ENCODE measurements at places on chromosomes 12 and 14.

GRCh38 chr14:41663473-41663850 lies 56.8 kb downstream of the LRFN5 start:
- ATAC-seq, result no peak

- no peak for ATAC-seq
Measured at GRCh38 chr12:59431266-59431665, 164.6 kb upstream of the SLC16A7 start.

- peak; percentile 42 for ATAC-seq
Measured at GRCh38 chr12:31035226-31035625, 38.4 kb upstream of the DDX11 start.

DNA sequence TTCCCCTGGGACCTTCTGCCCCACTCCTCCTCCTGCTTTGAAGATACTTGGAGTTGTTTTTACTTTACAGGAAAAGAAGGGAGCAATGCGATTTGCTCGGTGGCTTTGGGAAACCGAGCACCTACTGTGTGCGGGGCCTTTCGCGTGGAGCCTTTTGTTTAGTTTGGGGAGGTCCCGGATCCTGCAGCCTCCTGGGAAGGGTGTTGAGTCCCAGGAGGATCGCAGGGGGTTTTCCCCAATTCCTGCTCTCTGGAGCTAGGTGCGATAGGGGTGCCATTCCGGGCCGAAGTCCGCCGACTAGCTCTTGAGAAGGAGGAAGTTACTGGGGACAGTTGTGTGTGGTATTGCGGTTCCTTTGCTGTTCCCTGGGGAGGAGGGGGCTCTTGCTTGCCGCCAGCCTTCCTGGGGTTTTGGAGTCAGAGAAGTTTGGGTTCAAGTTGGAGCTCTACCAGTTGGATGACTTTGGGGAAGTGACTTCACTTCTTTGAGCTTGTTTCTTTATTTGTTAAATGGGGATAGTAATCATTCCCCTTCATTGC lies 1.1 kb downstream of the BRI3BP start:
- no peak for ATAC-seq

DNA sequence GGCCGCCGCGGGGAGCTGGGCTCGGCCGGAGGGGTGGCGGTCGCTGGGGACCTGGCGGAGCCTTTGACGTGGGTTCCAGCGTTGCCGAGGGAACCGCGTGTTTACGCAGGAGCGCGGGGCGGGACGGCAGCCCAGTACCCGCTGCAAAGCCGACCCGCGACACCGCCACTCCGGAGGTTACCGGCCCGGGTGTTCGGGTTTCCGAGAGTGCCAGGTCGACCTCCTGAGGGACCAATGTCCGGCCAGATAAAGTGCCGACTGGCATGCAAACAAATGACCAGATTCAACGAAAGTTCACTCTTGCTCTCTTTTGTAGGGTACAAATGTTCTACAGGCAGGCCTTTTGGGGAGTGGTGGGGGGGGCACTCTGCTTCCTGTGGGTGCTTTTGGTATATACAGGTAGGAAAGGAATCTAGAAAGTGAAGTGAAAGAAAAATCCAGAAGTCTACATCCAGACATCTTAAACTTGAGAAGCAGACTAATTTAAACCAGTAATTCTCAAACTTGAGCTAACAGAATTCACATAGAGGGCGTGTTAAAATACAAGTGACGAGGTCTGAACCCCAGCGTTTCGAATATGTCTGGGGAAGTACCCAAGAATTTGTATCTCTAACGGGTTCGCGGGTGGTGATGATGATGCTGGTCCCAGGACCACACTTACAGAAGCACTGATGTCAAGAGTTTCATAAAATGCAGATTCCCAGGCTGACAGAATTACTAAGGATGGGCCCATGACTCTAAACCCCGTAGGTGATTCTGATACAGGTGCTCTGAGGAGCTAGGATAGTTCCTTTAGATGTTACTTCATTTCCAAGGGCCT lies at the start of gene GPR135:
GPR135 (minus strand) TSS at position 65 of the 820 bp plus-strand sequence. CDS start 154 bp downstream, outside the sequence.
- ATAC-seq, result no peak

GRCh38 chr14:31945074-31945613 lies 132.0 kb upstream of the ARHGAP5 start:
- ATAC-seq, result no peak

- ATAC-seq, result no peak
Measured at GRCh38 chr12:118185602-118186397, 49.9 kb downstream of the PEBP1 start.

- ATAC-seq, result peak; percentile 20
Measured at GRCh38 chr14:51929910-51930682, 59.2 kb upstream of the RTRAF start.

DNA sequence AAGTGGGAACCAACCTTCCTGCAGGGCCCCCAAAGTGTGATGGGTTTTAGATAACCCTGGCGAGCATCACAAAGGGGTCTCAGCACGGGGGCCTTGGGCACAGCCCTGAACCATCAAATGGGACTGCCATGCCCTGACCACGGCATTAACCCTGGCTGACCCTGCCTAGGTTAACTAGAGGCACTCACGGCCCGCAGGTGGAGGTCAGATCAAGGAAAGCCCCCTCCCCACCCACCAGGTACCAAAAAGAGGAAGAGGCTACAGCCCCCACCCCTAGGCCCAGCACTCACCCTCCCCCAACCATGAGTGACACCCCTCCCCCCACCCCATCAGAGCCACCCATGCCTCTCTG lies 42.5 kb downstream of the CCNK start:
- no peak for ATAC-seq

GRCh38 chr12:1705774-1706631 lies 15.1 kb downstream of the ADIPOR2 start:
- ATAC-seq, result no peak

DNA sequence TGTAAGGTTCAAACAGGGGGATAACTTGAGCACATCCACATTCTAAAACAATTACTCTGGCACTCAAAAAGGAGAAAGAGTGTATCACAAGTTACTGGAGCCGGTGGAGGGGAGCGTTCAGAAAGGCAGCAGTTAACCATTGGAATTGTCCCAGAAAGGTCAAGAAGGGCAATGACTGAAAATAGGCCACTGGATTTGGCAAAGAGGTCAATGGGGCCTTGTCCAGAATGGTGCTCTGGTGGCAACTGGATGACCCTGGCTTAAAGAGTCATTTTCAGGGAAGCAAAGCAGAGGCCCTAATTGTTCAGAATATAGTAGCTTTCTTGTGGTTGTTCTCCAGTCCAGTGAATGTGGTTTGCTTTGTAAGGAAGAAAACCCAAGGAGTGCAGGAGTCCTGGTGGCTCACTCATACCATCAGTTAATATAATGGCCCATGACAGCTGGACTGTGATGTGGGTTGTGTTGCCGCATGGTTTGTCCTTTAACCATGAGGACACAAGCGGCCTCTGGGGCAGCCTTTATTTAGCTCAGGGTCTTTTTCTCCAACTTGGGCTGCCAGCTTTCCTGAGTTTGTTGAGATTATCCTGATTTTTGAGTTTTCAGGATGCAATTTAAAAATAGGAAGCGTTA lies 142.8 kb upstream of the PELI2 start:
- no peak for ATAC-seq

DNA sequence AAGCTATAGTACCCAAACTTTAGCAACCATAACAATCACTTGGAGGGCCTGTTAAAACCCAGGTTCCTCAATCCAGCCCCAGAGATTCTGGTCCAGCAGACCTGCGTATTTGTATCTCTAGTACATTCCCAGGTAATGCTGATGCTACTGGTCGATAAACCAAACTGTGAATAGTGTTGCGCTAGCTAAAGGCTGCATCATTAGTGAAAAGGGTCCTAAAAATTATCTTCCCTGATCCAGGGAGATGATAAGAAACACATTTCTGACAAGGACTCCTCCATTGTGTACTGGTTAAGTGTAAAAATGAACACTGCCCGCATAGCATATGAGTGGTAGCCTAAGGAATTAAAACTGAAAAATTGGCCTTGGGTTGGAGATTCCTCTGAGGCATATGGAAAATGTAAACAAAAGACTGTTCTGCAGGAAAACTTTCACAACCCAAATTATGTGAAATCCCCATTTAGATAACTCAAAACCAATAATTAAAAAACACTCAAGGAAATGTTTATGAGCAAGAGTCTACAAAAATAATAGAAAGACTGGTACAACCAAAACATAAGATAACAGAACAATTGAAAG lies 322.7 kb downstream of the CEP128 start:
- no peak for ATAC-seq

DNA sequence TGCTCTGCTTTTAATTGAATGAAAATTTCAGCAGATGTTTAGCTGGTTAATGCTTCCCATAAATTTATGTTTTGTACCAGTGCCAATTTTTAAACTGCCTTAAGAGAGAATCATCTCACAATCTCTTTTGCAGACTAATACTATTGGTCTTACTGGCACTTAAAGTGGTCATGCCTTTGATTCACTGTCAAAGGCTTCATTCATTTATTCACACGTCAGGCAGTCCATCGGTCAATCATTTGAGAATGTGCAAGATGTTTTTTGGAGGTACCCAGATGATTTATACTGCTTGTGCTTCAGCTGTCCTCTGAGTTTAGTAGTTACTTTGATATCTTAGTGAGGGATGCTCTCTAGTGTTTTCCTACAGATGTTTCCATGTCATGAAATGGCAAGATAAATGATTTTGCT lies 83.4 kb downstream of the NAV3 start:
- ATAC-seq, result peak; percentile 79

- ATAC-seq, result no peak
Measured at GRCh38 chr14:68543516-68543915, 249.4 kb downstream of the ZFP36L1 start.

GRCh38 chr12:123115409-123116121 lies 35.3 kb downstream of the PITPNM2 start:
- ATAC-seq, result peak; percentile 94

DNA sequence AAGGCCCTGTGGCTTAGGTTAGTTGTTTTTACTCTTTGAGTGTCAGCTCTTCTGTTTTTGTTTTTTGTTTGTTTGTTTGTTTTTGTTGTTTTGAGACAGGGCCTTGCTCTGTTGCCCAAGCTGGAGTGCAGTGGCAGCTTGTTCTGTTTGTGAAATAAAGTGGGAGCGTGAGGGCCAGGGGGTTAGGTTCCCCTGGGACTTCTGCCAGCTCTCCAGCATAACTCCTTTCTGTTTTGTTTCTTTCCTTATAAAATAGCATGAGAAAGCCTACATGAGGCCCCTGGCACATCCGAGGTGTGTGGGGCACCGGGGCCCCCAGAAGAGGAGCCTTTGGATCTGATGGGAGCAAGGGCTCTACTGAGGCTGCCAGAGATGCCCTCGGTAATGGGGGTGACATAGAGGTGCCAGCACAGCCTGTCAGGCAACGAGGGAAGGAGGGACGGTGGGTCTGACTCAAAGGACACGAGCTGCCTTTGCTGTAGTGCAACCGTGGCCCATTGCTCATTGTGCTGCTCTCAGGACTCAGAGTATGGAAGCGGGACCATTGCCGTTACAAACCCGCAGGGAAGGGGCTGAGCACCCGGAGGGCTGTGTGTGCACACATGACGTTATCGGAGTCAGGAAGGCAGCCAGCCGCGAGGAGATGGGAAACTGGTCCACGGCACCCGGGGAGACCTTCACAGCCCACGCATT lies 9.1 kb upstream of the SERPINA11 start:
- ATAC-seq, result no peak

DNA sequence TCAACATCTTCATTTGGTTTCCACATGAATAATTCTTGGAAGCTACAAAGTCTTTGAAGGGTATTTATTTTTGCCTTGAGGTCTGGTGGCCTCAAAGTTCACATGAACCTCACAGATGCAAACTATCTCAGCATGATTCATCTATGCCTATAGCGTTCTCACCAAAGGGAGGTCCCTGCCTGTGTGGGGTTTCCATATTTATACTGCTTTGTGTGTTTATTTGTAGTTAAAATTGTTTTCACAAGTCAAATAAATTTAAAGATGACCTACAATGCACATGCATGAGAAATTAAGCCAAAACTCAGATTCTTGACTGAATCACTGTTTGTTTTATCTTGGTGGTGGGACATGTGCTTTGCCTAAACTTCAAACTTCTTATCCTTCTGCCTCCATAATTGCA lies 176.7 kb downstream of the PPM1H start:
- ATAC-seq, result no peak

DNA sequence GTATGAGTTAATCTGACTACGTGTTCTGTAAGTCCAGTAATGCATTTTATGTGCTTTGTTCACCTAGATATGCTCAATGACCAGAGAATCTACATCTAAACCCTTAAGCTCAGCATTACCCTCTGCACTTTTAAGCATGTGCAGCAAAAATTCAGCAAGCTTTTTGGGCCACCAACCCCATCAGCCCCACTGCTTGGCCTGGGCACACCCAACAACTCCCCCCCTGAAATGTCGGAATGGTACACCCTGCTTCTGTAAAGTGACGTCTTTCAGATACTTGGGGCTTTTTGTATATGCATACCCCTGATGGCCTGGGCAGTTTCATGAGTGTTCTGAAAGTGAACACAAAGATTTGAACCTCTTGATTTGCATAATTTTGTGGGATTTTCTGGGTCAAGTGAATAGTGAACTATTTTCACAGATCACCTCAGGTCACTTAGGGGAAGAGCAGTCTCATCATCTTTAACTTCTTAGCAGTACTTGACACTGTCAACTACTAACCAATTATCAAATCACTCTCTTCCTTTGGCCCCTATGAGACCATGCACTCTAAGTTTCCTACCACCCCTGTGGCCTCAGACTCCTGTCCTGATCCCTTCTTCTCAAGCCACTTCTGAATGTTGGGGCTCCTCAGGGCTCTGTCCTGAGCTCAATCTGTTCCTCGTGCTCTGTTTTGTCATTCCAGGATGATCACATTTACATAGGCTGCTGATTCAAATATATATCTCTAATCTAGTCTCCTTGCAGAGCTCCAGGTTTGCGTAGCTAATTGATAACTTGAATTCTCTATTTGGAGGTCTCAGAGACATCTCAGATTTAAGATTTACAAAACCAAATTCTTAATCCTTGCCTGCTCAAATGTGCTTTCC lies 36.3 kb upstream of the PPM1A start:
- ATAC-seq, result no peak
